ENCODE measurements at places on chromosomes 11 and 22.
A peak's percentile ranks its signal among the peaks of the same experiment; 100 is the strongest.

- no peak for DNase-seq
Measured at GRCh38 chr11:66437979-66438503, 607 bp downstream of the MRPL11 start.

DNA sequence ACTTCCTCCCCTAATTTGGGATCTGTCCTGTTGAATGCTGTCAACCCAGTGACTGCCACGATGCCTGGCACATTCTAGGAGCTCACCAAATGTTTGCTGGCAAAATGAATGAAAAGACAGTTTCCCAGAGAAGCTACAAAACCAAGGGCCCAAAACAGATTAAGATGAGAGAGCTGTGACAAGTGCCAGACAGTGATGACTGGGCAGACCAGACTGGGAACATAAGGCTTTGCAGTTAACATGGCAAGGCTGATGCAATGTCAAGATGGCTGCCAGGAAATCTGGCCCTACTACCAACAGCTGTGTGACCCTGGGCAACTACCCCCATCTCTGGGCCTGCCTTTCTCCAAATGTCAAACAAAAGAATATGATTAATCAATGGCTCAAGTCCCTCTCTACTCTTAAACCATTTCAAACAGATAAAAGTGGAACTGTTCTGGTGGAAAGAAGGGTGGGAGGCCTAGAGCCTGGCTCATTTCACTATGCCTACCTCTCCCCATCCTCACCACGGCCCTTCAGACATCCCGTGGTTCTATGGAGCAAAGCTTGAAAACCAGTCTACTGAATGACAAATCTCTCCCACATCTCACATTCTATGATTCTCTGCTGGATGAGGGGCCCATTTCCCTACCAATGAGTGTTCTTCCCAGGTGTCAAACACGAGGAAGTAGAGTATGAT, 12.8 kb downstream of the AP1B1 start:
- no peak for DNase-seq

GRCh38 chr22:19959043-19959586, 17.5 kb upstream of the TXNRD2 start:
- no peak for DNase-seq

DNA sequence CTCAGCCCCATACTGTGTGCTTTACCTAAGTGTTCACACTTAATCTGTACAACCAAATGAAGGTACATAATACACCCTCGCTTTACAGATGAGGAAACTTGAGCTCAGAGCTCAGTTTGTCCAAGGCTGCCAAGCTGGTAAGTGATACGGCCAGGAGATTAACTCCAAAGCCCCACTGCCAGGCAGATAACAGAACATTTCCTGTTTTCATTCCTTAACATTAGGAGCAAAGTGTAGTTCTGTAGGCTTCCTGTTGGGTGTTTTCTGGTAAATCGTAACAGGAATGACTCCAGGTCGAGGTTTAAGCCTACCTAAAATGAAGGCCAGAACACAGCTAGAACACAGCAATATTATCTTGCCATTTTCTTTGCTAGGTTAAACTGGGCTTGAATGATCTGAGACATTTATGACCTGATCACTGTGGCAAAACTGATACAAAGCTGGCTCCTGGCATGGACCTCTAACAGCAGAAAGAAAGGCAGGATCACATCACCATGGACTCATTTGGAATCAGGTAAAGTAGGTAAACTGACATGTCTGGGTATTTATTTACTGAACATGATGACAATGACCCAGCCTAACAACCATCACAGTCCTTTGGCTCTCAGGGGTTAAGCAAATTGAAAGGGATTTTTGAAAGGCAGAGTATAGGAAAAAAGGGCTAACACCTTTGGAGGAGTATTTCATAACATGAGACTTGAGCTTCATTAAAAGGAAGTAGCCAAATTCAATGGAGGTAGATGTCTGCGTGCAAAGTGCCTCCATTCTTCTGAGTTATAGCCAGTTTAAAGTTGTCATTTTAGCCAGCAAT, 3.9 kb upstream of the NUP50 start:
- DNase-seq = no peak

DNA sequence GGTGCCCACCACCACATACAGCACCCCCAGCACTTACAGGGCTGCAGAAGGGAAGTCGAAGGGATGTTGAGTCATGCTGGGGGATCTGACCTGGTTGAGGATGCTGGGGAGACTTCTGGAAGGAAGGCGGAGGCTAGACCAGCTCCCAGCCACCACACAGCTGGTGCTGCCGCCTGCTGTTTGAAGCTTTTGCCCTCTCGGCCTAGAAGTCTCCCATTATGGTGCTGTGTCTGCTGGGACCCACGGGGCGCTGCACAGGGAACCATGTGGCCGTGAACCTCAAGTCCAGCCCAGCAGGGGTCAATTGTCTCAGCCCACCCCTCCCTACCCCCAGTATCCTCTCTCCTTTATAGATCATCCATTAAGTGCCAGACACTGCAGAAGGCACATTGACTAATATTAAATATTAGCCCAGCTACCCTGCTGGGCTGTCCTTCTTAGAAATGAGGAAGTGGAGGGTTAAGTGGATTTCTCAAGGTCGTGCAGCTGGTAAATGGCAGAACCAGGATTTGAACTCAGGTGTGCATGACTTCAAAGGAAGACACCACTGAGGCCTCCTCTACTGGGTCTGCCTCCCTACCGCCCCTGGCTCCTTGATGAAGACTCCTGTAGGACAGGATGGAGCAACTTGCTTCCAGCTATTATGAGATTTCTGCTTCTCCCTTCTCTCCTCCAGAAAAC, 49.7 kb downstream of the CYTH4 start:
- no peak for DNase-seq

DNA sequence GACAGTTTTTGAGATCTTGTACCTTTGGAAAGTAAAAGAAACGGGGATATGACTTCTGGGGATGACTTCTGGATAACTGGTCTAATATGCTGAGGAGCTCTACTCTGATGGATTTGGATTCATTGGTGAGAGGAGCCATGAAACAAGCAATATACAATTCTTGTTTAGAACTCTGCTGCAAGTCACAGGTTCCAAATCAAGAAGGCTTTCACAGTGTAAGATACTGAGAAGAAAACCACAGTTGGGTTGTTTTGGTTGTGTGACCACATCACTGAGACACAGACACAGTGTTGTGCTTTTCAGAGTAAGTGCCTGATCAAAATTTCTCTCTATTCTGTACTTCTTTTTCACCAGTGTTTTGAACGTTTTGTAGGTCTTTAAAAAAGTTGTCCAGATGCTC, 13.1 kb upstream of the UCP2 start:
- no peak for DNase-seq

- no peak for DNase-seq
Measured at GRCh38 chr11:83764643-83765042, 478.5 kb upstream of the CCDC90B start.

DNA sequence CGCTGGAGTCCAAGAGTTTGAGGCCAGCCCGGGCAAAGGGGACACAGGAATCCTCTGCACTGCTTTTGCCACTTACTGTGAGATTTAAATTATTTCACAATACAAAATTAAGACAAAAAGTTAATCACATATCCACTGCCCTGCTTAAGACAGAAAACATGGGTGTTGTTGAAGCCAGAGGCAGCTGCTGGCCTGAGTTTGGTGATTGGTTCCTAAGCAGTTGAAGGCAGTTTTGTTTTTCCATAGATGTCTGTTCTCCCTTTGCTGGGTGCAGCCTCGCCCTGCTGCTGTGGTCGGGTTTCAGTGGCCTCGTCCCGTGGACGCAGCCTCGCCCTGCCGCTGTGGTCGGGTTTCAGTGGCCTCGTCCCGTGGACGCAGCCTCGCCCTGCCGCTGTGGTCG, 70.2 kb upstream of the PPP6R3 start:
- DNase-seq = no peak

DNA sequence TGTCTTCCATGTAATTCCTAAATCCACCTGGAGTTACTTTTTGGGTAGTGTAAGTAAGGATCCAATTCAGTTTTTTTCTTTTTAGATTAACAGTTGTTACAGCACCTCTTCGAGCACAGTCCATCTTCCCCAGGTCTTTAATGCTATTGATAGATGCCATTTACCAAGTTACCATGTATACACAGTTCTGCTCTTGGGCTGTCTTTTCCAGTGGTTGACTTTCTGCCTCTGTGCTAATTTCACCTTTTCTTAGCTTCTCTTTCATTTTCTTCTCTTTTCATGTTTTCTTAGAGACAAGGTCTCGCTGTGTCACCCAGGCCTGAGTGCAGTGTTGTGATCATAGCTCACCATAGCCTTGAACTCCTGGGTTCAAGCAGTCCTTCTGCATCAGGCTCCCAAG, 12.0 kb downstream of the ATXN10 start:
- no peak for DNase-seq

DNA sequence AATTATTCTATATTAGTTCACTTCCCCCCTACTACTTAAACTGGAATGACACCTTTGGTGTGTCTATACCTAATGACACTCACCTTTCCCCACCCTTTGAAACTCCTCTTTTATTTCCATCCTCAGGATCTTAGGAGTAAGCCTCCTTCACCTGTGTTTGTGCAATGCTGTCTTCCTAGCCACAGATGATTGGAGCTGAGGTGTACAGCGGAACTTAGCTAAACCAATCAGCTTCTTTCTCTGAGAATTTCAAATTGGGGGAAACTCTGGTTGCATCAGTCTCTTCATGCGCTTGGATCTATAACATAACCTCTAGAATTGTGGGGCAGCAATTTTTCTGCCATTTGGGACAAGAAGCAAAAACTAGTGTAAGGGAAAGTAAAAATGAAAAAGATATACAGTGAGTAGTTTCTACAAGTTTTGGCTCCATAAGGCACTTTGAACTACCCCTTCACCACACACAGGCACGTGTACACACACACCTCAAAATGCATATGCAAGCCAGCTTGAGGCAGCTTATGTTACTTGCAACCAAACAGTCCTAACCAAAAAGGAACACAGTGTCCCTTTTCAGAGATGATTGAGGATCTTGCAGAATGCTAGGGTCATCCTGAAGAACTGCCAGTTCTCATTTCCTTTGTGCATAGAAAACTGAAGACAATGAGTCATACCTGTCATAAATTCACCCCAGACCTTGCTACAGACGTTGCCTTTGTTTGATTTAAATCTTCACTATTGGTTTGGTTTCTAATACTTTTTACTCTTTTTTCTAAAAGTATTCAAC, 36.0 kb upstream of the LDLRAD3 start:
- DNase-seq = no peak

- no peak for DNase-seq
Measured at GRCh38 chr22:19687561-19688300, 26.6 kb upstream of the SEPTIN5 start.

DNA sequence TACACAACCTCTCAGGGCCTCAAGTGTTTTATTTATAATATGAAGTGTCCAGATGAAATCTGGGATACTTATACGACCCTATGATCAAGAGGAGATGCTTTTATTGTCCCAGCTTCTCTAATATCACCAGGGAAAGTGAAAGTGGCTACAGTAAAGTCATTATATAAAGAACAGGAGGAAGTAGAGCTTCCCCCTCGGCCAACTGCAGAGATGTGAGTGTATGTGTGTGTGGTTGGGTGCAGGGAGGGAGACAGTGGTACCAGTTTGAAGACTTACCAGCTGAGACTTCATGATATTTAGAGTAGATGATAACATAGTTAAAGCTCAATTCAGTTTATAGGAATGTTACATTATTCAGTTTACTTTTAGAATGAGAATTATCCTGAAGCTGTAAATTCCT, 373.6 kb upstream of the DDI1 start:
- no peak for DNase-seq

GRCh38 chr22:33519071-33519973, 401.0 kb downstream of the LARGE1 start:
- no peak for DNase-seq

DNA sequence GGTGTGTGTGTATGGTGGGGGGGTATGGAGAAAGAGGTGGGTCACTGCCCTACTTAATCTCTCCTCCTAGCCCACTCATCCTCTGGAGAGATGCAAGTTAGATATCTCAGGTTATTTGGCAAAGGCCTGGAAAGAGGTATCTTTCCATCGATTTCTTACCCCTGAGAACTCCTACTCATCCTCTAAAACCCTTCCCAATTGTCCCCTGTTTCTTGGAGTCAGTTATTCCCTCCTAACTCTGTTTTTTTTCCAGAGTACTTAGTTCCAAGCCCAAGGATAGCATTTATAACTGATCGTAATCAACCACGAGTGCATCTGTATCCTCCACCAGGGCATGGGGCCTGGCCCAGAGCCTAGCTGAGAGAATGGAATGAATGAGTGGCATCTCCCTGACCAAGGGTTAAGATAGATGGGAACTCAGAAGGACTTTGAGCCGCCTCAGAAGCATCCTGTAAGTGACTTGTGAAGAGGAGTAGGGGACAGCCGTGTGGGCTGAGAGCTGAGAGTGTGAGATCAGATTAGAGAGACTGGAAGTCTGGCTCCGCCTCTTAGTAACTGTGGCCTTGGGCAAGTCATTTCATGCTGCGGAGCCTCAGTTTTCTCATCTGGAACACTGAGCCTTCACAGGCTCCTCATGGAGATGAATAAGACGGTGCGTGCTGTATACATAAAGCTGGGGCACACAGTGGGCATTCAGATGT, 16.2 kb downstream of the CD6 start:
- no peak for DNase-seq

DNA sequence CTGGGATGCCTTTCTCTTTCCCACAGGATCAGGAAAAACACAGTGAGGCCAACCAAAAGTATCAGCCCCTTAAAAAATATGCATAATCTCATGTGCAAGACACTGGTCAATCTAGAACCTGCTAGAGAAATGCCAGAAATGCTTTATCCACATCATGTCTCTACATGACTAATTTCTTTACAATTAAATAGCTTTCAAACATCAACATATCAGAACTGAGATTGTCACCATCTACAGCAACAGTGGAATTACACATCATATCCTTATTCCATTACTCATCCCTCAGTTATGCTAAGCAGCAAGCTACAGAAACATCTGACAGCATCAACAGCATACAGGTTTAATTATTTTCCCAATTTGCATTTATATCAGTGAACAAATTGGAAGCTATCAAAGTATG, 78.8 kb downstream of the DDIAS start:
- no peak for DNase-seq

DNA sequence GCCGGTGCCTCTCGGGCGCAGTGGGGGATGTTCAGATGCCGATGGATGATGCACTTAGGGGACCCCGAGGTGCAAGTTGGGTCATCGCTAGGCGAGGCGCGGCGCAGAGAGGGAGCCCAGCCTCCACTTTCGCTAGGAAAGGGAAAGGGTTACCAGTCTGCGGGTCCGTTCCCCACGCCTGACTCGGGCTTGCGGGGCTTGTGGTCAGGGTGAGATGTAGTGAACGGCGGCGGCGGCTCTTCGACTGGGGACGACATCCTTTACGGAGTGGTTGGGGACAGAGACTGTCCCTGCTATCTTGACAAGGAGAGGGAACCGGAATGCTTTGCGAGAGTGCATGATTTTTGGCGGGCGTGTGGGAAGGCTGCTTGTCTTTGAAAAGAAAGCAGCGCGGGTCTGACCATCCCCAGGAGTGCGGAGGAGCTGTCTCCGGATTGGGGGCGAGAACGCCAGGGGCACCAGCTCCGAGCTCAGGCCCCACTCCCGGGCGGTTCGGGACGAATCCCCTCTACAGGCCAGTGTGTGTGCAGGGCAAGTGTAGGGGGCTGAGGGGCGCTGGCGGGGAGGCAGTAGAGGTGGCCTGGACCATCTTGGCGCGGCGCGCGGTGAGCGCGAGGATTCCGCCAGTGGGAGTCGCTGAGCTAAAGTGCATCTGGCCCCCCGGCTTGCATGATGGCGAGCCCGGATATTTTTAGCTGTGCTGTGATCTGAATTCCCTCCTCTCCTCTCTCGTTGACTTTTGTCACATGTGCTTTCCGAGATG, 1.1 kb downstream of the FAT3 start:
- peak; percentile 69 for DNase-seq
